Stimulated activated CD8-positive, alpha-beta memory T cell treated with anti-CD3 and anti-CD28 coated beads, Interleukin-4, amount 100 ng/mL, for 1 hour (primary cell): ENCODE measurements at places on chromosomes 2 and 18.

- DNase-seq, result no peak
Measured at GRCh38 chr18:79523206-79523735, 127.5 kb downstream of the NFATC1 start.

DNA sequence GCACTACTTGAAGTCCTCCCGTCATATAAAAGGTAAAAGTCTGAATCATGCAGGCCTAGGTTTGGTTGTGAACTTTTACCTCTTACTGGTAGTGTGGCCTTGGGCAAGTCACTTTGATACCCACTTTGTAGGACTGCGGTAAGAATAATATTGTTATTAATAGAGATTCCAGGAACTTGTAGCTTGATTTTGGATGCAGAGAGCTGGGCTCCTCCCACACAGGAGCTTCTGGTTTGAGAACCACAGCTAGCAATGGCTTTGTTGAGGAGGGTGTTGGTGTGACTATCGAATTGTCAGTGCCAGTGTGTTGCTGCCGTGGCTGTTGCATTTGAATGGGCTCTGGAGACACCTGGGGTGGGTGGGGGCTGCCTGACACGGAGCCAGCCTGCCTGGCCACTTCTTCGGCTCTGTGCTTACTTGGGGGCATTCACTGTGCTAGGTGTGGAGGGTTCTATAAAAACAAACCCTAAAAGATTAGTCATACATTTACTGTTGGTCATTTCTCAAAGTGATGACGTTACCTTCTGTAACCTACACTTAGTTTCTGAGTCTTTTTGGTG lies 38.5 kb downstream of the ASAP2 start:
- DNase-seq, result no peak

DNA sequence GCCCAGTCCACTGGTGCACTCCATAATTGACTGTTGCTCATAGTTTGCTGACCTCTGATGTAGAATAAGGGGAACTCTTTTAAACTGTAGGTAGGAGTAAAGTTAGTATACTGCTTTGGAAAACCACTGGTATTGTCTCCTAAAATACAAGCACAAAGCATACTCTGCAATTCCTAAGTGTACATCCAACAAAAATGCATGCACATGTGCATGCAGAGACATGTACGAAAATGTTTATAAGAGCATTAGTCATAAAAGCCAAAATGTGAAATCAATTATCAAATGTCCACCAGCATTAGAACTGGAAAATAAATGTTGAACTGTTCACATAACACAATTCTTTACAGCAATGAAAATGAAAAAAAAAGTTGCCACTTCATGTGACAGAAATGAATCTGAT lies 39.8 kb upstream of the DDX18 start:
- DNase-seq, result no peak

GRCh38 chr2:65026154-65026553 lies 30.1 kb upstream of the CEP68 start:
- no peak for DNase-seq

GRCh38 chr2:131156452-131157149 lies 51.5 kb downstream of the PLEKHB2 start:
- DNase-seq, result no peak

GRCh38 chr2:234964631-234965461 lies 13.0 kb downstream of the SH3BP4 start:
- no peak for DNase-seq

GRCh38 chr2:56315376-56315775 lies 131.6 kb downstream of the CCDC85A start:
- DNase-seq, result no peak

DNA sequence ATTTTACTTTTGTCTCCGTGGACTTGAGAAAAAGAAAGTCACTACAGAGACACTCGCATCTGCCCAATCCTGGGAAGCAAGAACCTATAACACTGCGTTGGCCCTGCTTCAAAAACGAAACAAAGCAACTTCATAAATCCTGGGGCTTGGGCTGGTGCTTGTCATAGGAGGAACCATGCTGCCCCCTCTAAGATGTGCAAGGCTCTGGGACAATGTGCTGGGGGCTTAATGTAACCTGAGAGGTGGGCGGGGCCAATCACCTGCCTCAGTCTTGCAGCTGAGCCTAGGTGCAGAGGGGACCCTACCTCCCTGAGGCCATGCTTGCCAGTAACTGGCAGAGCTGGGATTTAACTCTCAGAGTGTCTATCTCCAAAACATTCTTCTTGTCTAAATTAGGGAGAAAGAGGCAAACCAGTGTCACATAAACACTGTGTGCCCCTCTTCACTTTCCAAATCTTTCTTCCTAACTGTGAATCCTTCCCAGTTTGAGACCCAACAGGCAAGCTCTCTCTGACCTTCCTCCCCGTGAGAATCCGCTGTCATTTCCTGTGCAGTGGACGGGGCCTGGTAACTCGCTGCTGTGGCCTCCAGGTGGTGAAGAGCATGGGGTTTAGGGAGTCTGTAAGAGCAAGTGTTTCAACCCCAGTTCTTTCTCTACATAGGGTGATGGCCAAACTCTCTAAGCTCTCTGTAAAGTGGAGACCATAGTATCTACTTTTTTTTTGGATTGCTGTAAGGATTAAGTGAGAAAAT lies 115.1 kb downstream of the ACKR3 start:
- DNase-seq, result no peak

DNA sequence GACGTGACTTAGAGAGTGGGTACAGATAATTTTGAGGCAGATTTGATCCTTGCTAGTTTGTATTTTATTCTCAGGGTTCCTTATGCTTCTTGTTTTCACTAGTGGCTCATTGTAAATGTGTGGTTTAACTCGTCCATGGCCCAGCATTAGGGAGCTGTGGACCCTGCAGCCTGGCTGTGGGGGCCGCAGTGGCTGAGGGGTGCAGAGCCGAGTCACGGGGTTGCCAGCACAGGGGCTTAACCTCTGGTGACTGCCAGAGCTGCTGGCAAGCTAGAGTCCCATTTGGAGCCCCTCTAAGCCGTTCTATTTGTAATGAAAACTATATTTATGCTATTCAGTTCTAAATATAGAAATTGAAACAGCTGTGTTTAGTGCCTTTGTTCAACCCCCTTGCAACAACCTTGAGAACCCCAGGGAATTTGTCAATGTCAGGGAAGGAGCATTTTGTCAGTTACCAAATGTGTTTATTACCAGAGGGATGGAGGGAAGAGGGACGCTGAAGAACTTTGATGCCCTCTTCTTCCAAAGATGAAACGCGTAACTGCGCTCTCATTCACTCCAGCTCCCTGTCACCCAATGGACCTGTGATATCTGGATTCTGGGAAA lies 269.9 kb downstream of the MYT1L start:
- DNase-seq, result no peak

DNA sequence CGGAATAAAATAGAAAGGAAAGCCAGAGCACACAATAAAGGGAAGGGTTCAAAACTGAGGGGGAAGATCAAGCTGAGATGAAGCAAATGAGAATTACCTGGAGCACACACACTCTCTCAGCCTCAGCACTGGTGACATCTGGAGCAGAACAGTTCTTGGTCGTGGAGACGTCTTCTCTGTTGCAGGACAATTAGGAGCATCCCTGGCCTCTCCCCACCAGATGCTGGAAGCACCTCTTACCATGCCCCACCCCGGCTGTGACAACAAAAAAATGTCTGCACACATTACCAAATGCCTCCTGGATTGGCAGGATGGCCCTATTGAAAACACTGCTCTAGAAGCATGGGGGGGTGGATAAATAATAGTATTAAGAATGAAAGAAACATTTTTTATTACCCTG lies 43.6 kb upstream of the MAP3K20 start:
- no peak for DNase-seq

- no peak for DNase-seq
Measured at GRCh38 chr2:86056590-86057331, 48.9 kb downstream of the POLR1A start.

- no peak for DNase-seq
Measured at GRCh38 chr2:47339745-47340541, 63.0 kb upstream of the MSH2 start.

DNA sequence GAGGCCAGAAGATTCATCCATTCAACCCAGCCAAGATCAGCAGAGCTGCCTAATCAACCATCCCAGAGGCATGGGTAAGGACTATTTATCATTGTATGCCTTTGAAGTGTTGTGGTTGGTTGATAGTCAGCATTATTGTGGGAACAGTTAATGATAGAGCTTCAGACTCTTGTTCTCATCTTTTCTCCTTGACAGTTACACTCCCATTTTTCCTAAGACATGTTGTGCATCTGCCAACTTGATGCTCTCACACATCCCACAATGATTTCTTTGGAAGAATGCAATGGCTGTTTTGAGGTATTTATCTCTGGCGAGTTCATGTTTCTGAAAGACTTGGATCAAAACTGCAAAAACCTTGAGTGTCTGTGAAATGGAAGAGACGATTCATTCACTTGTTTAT lies 55.4 kb downstream of the FASTKD2 start:
- DNase-seq, result no peak
